ENCODE measurements at places on chromosomes 7 and 10.

DNA sequence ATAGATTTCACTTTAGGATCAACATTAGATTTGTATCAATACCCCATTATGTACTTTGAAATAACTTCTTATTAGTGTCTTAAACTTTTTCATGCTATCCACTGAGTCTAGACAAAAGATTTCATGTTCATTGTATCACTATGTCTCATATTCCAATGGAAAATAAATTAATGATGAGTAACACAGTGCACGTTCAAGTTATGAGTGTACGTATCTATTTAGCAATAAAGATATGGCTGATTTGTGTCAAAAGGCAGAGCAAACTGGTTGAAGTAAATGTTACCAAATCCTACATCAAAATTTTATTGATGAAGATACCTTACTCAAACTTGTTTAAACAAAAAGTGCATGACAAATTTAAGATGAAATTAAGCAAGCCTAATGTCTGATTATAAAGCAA, 102.4 kb downstream of the SEMA3E start:
- peak; percentile 25 for DNase-seq

DNA sequence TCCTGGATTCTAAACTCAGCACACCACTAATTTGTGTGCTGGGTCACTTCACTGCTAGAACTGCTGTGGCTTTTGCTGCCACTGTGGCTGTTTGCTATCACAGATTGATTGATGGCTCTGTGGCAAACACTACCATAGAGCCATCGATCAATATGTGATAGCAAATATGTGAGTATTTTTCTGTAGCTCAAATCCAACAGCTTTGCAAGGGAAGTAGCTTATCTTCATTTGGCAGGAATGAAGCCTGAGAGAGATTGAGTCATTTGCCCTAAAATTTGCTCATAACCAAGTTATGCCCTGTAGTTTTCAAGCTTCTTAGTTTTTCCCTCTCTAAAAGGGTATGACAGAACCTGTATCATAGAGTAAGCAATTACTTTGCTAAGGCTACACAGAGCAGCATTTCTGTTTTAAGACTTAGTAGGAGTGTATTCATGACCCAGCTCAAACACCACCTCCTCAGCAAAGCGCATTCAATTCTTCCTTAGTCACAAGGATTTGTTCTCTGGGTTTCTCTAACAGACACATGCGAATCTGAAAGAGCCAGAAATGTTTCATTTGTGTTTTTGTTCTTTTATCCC, 43.1 kb downstream of the MINPP1 start:
- peak; percentile 86 for DNase-seq

DNA sequence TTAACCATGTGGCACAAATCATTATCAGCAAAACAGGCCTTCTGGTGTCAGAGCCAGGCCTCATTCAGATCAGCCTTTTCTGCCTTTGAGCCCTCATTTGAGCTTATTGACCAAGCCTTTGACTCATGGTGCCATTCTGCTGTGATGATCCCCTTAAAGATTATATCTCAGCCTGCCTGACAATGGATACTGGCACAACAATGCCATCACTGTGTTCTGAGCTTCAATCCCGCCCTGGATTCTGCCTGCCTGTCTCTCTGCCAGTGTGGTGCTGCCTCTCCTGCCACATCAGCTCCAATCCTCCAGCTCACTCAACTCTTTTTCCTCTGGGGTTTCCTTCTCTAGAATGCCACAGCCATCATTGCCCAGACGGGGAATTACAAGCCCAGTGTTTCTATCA, 52.6 kb downstream of the SRI start:
- DNase-seq = no peak

GRCh38 chr10:109992485-109992884, 15.3 kb upstream of the ADD3 start:
- DNase-seq = peak; percentile 71

GRCh38 chr7:125592331-125592730, 662.7 kb upstream of the POT1 start:
- DNase-seq = no peak

DNA sequence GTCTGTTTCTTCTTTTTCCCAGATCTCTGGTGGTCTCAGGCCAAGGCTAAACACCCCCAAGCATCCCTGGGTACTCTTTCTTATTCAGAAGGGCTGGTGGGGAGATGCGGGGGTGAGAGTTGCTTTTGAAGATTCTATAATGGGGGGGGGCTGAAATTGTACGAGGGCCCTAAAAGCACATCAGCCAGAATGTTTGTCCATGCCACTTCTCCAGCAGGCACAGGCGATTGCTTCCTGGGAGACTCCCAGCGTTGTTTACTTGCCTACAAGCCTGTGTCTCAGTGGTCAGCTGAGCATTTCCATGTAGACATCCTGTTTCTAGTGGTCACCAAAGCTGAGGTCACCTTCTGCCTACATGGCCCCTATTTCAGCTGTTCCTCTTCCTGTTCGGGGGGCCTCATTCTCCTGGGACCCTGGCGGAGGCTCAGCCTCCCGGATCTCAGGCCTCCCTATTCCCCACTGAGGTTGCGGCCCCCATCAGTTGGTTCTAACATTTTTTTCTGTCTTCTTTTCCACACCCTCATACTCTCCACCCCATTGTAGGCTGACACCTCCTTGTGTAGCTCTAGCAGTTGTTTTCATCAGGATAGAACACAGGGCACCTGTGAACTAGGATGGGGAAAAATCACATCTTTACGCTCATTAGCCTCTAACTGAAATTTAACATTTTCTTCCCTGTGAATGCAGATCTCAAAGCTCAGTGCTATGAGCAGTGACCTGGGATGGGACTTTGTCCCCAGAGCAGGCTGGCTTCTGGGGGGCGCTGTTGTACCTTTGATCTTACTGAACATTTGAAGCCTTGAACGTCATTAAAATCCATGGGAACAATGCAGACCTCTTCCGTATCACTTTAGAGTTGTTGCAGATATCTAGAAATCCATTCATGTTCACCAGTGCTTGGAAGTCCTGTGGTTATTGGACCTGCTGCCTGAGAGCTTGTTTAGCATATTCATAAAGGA, 286.5 kb downstream of the GLRX3 start:
- no peak for DNase-seq

DNA sequence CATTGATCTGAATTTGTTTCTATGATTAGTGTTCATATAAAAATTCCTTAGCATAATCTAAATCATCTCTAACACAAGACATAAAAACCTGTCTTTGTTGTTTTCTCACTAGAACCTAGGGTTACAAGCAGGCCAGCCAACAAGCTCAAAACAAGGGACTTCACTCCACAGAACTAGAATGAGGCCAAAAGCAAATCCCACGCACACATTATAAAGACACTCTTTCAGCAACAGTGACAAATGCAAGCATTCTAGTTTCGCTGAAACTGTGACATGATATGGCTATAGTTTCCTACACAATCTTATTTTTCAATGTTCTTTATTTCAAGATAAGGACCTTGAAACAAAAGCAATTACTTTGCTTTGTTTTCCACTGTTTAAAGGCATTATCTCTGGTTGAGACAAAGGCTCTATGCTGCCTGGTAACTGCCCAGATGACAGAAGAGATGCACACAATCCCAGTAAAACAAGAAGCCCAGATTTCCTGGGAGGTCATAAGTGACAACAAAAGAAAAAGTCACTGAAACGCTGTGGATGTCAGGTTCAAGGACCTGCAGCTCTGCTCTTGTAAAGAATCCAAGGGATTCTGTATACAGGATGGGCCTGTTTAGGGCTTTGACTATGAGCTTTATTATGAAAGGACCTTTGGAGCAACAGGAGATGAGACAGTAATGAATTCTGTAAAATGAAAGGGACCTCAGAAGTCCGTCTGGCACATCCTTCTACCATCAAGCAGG, 105.3 kb downstream of the SORCS1 start:
- no peak for DNase-seq
